ENCODE measurements at places on chromosomes 4 and X.

GRCh38 chr4:84582988-84583875 is at the start of gene CDS1:
TSS of gene CDS1 (plus strand) at chr4:84583127. CDS start at chr4:84583402, 275 bp downstream.
- peak; percentile 39 for DNase-seq

DNA sequence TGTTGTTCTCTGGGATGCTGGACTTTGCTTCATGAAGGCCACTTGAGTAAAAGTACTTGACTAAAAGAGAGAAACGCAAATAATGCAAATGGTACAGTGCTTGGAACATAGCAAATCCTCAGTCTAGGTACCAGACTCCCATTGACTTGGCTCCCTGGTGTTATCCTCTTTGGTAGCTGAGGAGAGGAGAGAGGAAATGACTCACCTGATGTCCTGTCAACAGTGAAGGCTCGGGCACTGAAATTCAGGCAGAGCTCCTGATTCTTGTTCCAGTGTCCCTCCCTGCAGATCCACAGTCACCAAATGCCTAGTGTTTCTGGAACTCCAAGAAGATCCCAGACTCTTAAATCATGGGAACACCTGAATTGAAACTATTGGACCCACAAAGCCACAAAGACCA is 22.5 kb upstream of the TCEAL4 start:
- no peak for DNase-seq

DNA sequence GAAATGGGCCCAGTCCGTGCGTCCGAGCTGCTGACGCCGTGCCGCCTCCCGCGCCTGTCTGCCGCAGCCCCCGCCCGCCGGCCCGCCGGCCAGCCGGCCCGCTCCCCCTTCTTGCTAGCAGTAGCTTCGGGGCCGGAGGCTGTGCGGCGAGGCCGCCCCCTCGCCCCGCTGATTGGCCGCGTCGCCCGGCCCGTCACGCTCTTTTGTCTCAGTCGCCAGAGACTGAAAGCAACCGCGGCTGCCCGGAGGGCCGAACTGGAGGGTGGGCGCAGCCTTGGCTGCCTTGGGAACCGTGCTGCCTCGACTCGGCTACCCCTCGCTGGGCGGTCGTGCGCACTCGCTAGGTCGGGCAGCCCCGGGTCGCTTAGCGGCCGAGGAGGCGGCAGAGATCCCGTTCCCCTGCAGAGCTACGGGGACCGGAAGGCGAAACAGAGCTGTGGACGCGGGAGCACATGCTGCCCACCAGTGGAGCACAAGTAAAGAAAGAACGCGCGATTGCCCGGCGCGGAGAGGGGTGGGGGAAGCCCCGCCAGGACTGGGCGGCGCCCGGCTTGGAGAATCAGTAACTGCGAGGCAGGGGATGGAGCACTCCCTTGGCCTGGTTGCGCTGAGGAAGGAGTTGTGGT is at the start of gene ZCCHC18:
TSS of gene ZCCHC18 (plus strand) at position 198 of the 626 bp plus-strand sequence. CDS start 1,589 bp downstream, outside the sequence.
- peak; percentile 74 for DNase-seq

- DNase-seq, result no peak
Measured at GRCh38 chr4:127905029-127905428, 24.3 kb downstream of the PLK4 start.

DNA sequence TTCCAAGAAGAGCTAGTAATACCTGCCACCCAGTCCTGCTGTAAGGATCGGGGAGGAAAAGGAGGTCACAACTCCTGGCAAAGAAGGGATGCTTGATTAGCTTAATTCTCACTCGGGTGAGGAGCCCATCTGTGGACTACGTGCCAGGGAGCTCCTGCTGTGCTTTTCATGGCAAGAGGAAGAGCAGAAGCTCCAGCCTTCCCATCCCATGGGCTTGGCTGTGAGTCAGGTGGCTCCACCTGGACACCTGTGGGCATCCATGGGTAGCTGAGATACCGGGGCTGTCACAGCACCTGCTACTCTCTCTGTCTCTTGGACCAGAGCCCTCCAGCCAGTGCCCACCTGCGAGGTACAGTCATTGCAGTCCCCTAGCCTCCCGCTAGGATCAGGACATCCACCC is 18.0 kb downstream of the CLNK start:
- no peak for DNase-seq

GRCh38 chrX:136674270-136674985 is 26.5 kb downstream of the CD40LG start:
- DNase-seq, result no peak

- DNase-seq, result peak; percentile 52
Measured at GRCh38 chrX:24646745-24647182, 383 bp downstream of the PCYT1B start.

GRCh38 chrX:11105080-11105479 is 6.1 kb upstream of the HCCS start:
- DNase-seq, result no peak

DNA sequence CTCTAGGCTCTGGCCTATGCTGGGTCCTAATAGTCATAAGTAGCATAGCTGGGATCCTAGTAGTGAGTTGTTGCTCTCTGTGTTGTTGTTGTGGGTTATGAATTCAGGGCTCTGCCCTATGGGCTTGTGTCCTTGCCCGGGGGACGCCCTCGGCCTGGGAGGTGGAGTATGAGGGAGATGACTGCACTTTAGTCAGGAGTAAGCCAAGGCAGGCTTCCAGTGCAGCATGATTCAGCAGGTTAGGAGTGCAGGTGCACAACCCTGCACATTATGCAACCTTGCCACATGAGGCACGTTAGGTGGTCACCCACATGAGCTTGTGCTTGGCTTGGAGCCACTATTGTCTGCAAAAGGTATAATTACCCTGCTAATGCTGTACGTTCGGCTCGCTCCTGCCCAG is 58.4 kb upstream of the CCDC149 start:
- DNase-seq, result no peak

GRCh38 chr4:128663325-128663724 is 146.2 kb upstream of the JADE1 start:
- DNase-seq, result no peak

DNA sequence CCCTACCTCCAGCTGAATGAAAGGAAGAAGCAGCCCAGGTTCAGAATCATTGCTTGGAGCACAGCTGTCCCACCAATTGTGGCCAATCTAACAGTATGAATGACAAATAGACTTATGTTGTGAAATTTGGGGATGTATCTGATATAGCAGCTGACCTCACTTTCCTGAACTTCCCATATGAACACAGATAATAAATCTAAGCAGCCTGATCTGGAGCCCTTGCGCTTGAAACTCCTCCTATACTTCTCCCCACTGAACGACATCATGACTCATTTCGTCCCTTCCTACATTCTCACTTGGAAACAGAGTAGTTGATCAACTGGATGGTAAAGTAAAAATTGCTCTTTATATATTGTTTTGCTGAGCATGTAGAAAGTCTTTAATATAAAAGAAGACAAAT is 24.2 kb upstream of the AMELX start:
- DNase-seq, result no peak

DNA sequence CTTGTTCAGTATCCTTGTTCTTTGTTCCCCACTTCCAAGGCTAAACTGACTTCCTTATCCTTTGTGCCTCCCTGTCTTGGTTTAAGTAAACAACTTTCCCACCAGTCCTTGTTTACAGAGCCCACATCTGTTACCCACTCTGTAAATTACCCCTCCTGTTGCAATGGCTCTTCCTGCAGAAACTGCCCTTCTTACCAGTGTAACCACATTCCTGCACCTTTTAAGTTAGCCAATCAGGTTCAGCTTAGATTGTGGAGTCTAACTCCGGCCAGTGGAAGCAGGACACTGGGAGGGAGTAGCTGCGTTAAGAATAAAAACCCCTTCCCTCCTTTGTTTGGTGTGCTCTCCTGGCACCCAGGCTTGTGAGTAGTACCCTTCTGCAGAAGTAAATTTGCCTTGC is 360.9 kb downstream of the PRDM5 start:
- DNase-seq, result no peak

GRCh38 chr4:172517391-172517790 is 651.2 kb upstream of the GALNT7 start:
- DNase-seq, result no peak

DNA sequence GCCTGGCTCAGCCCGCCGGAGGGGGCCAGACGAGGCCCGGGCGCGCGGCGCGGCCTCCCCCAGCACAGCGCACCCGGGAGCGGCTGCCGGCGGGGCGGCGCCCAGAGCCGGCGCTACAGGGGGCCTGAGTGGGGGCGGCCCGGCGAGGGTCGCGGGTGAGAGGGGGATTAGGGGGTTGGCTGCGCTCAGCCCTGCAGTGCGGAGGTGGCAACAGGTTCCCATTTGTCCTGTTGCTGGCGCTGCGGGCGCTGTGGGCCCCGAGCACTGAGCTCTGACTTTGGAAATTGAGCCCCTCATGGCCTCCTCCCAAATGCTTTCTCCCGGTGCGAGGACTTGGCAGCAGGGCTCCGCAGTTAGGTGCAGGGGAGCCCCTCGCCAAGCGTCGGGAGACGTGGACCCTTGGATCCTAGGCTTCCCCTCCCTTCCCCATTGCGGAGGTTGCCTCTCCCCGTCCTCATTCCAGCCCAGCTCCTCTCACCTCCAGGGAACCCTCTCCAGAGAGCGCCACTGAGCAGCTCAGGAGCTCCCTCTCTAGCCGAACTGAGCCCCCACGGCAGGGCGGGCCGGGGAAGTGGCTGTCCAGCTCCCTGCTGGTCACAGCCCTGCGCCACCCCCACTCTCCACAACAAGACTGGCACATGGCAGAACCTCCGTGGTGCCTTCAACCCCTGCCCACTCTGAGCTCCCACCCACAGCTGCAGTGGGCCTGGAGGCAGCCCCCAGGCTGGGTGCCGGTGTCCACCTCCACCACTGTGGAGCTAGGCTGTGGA is 2.5 kb upstream of the DUSP9 start:
- peak; percentile 7 for DNase-seq

GRCh38 chrX:38149016-38149415 is 71.7 kb downstream of the SRPX start:
- DNase-seq, result no peak

DNA sequence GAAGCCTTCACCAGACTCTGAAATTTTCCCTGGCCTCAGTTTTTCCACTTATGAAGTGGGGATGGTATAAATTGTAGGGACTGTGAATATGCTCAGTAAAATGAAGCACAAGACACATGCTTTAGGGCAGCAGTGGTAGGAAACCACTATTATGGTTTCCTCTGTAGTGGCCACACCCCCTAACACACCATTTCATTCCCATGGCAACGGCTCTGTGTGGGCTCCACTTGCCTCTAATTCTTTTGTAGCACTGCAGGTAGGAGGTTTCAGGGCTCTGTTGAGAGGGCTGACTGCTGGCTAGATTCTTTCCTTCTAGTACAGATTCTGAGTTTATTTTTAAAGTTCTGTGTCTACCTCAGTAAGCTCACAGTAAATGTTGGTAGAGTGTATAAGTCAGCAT is 3.5 kb upstream of the VMA21 start:
- no peak for DNase-seq

GRCh38 chrX:139002319-139002718 is 290.8 kb upstream of the FGF13 start:
- DNase-seq, result no peak

DNA sequence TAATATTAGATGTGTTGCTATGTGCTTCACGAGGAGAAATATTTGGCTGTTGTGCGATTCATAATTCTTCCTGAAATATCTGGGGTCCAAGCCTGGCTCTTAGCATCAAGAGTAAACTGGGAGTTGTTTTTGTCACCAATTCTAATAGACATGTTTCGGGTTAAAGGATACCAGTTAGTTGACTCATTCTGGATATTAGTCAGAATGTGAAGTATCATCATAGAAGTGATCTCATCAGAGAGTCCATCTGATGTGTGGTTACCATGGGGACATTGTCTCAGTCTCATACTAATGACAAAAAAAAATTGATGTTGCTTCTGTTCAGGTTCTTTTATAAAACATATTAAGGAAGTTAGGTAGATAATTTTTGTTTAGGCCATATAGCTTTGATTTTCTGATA is 57.2 kb upstream of the MTMR1 start:
- peak; percentile 30 for DNase-seq

GRCh38 chr4:169050881-169051760 is 41.1 kb upstream of the CBR4 start:
- no peak for DNase-seq

GRCh38 chrX:114903618-114904017 is 113.8 kb downstream of the IL13RA2 start:
- DNase-seq, result no peak

DNA sequence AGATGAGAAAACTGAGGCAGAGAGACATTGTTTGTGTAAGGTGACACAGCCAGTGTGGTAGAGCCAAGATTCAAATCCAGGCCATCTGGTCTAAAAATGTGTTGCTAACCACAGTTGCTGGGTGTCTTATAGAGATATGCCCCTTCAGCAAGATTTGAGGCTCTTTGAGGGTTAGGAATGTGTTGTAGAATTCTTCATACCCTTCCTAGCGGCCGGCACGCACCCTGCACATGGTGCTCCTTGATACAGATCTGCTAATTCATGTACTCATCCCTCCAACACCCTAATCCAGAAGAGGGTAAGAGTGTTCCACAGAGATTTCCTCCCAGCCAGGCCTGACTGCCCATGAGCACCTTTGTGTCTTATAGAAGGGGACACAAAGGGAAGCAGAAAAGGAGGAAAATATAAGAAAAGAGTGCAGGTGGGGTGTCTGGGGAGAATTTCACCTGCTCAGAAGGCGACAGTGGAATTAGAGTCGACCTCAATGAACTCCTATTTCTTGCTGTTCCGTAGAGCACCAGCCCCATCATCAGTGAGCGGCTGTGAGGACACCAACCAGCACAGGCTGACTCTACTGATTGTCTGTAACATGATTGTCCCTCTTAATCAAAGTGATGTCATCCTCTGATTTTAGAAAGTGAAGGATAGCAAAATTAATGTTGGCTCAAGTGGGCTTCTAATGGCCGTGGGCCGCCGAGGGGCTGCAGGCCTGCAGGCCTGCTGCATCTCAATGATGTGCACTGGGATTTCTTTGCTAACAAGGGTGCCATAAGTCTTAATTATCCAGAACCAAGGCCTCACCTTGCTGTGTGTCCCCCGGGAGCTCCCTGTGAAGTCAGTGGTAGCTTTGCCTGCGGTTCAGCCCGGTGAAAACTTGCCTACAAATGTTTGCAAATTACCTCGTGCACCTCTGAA is 24.2 kb upstream of the SMIM20 start:
- DNase-seq, result no peak

GRCh38 chrX:46635186-46635585 is 61.6 kb downstream of the CHST7 start:
- DNase-seq, result no peak

GRCh38 chr4:122814426-122814825 is 12.2 kb upstream of the FGF2 start:
- DNase-seq, result no peak

DNA sequence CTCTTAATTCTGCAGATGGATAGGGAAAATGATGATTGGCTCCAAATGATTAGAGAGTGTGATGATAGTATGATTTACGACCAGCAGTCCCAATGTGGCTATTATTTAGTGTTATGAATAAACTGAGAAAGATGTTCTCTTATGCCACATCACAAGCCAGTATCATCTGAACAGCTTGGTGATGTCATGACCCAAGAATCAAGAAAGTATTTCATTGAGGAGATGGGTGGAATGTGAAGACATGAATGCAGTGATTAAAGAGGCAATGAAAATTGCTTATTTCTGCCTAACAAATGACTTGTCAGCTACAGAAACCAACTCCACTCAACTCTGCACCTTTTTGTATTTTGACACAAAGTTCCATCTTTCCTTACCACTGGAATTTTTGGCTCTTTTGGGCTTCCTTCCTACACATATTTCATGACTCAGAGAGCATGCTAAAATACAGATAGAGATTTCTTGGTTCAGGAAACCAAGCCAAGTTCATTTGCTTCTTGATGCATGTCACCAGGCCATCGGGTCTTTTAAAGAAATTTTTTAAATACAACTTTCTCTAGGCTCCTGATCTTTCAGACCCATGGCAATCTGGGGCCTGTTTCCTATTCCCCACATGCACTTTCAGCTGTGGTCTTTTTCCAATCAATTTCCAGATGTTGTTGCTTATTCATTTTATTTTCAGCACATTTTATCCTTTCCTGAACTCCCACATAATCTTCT is 174.2 kb downstream of the HHIP start:
- DNase-seq, result peak; percentile 58

Measured in adipocyte (in vitro differentiated cells).